ENCODE measurements at places on chromosomes 4 and X. TPM values are rescaled to one million over a fixed set of nuclear protein-coding genes. Genes with fewer than 3 reads are reported as not detected.

Gene EDA
- under 0.01 TPM for total RNA-seq

Gene ZNF630
- total RNA-seq: 1.4 TPM

Gene DCX
- not detected for total RNA-seq

Gene EPGN
- not detected for total RNA-seq

Gene BTK
- total RNA-seq: not detected

Gene DMRTC1
- total RNA-seq: not detected

Gene PDGFRA
- 63.1 TPM for total RNA-seq

Gene OTC
- not detected for total RNA-seq

Gene ALAS2
- not detected for total RNA-seq

Gene CFAP47
- not detected for total RNA-seq

Gene TACR3
- not detected for total RNA-seq

Gene MTNR1A
- total RNA-seq: not detected

Gene ABCG2
- 1.2 TPM for total RNA-seq

Gene NHS
- 0.58 TPM for total RNA-seq

Gene IQSEC2
- 17.2 TPM for total RNA-seq

Gene XG
- total RNA-seq: 1.2 TPM

Gene STK32B
- total RNA-seq: not detected
